ENCODE measurements at places on chromosomes 4 and X.

DNA sequence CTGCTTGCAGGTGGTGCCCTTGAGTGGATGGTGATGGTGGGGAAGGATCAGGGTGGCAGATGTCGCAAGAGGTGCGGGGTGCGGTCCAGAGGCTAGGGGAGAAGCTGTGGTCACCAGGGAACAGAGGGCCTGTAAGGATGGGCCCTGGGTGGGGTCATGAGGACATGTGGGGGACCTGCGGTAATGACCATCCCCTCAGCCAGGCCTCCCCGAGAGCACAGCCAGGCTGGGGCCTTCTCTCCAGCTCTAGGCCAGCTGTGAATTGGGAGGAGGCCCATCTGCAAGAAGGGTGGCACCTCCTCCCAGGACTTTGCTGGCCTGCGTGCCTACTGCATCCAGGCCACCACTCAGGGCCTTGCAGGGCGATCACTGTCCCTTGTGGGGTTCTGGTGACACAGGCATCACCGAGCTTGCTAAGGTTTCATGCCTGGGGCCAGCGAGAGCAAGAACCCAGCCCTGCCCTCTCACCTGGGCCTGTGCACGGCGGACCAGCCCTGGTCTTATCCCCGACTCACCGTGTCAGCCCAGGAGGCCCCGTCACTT, 34.1 kb upstream of the MXD4 start:
- DNase-seq, result no peak

DNA sequence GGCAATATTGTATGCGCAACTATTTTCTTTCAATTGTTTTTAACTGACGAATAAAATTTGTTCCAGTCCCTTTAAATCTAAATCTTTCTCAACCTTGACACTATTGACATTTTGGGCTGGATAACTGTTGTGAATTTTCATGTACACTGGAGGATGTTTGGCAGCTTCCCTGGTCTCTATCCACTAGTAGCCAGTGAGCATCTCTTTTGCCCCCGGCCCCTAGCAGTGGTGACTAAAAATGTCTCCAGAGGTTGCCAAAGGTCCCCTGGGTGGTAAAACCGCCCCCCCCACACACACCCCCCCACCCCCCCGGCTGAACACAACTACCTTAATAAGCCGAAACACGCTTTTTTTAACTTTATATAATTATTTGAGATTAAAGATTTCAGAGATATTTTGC, 514 bp downstream of the FANCB start:
- no peak for DNase-seq

- DNase-seq, result no peak
Measured at GRCh38 chrX:9605484-9605883, 140.6 kb downstream of the TBL1X start.

GRCh38 chr4:31169846-31170245, 449.7 kb downstream of the PCDH7 start:
- DNase-seq, result no peak

DNA sequence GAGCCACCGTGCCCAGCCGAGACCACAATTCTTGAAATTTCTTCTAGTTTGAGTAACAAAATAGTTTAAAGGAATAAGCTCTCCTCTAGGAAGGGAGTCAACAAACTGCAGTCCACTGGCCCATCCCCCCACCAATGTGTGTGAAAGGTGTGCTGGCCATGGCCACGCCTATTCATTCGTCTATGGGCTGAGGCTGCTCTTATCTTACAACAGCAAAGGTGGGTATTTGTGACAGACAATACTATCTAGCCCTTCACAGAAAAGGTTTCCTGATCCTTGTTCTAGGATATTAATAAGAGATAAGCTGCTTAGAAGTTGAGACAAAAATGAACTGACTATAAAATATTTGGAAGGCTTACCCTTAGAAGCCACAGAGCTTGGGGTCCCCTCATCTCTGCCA, 41.2 kb downstream of the BEND2 start:
- DNase-seq, result no peak

- DNase-seq, result no peak
Measured at GRCh38 chr4:4912155-4912554, 52.7 kb downstream of the MSX1 start.

DNA sequence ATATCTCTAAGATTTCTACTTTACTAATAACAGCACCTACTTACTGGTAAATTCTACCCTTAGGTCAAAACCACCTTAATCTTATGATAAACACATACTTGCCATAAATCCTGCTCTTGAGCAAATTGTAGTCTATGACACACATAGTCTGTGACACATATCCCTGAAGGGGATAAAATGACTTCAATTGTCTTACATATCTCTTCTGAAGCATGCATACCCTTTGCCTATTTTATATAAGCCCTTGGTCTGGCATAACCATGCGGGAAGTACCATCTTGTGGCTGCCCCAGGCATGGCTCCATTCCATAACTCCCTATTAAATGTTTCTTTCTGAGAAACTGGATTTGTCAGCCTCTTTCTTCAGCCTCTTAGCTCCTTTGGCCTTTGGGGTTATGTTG, 248.9 kb downstream of the SLC7A11 start:
- no peak for DNase-seq

DNA sequence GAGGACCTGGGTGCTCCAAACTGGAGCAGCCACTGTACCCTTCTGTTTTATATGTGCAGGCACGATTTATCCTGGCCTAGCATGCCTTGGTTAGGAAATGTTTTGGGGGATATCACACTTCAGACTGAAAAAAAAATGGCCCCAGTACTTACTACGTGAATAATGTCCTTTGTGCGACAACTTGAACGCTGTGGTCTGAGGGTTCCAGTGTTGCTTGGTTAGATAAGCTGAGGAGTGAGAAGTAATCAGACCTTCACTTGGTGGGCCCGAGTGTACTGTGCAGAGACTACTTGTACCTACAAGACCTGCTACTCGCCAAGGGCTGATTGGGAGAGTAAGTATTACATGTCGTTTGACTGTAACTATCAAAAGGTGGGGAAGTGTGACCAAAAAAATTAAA, 678 bp downstream of the DNAAF6 start:
- DNase-seq, result no peak

- no peak for DNase-seq
Measured at GRCh38 chr4:153426207-153426885, 39.8 kb upstream of the TMEM131L start.

DNA sequence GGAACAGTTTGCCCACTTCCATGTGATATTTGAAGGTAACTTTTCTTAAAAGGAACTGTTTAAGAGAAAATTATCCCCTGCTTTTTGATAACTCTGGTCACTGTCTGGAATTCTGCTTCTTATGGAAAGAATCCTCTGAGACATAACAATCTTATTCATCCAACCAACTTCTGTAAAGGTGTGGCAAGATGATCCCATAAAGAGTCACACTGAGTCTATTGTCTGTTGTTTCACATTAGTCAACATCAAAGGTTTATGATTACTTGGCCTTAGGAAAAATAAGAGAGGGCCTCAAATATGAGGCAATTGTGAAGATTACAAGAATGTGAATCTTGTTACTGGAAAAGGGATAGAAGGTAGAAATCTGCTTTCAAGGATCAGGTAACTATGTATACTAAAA, 88.0 kb upstream of the MAGEB18 start:
- no peak for DNase-seq

- peak; percentile 49 for DNase-seq
Measured at GRCh38 chr4:23134331-23134730, 441.6 kb downstream of the GBA3 start.

DNA sequence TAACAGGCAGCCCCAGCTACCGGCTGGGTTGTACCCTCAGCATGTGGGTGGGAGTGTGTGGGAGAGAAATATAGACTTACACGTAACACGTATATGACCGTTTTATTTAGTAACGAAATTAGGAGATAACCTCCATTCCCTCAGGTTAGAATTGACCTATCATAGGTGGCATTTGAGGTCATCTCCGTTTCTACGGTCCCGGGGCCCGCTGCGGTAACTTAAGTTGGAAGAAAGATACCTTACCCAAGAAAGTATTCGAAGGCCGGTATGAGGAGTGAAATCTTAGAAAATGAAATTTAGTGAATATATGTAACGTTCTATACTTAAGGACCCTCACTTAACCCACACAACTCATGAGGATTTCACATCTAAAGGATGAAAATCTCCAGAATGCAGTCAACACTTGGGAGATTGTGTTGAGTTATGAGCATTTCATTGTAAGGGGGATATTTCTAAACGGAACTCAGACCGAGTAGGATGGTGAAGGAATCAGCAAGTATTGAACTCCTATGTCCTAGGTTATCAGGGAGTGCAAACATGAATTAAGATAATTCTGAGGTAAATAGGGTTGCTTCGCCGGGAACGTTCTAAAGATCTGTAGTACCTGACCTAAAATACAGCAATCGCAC, 891 bp downstream of the CISD2 start:
- peak; percentile 43 for DNase-seq

- DNase-seq, result no peak
Measured at GRCh38 chr4:83387012-83387411, 52.4 kb upstream of the HPSE start.

DNA sequence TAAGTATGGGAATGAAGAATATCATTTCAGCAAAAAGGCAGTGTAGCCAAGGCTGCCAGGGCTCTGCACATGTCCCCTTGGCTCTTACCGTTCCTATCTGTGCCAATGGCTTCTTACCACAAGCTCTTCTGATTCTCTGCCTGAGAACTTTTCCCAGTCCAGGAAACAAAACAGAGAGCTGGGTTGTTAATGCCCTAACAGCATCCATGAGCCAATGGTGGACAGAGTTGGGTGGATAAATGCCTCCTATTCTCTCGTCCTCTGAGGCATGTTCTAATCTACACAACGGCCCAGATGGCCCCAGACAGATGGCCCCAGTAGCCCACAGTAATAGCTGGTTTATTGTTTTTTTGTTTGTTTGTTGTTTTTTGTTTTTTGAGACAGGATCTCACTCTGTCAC, 28.0 kb downstream of the SCD5 start:
- no peak for DNase-seq

Measured in NCI-H524 (cell line).